ENCODE measurements at places on chromosomes 6 and 20.

DNA sequence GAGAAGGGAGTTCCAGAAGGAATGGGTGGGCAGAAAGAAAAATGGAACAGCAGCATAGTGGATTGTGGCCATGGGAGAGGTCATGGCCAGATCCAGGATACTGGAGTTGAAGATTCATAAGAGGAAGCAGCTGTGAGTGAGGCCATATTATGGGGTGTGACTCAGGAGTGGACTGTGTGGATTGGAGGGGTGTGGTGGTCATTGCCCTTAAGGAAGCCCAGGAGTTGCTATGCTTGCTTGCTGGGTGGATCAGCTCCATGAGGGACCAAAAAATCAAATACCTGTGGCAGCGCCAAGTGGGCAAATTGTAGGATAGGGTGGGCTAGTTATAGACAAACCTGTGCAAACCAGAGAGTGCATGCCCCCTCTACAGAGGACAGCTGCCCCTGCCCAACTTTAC lies 18.3 kb downstream of the LRRC1 start:
- DNase-seq = no peak

GRCh38 chr6:13355999-13356785 lies 27.9 kb upstream of the TBC1D7 start:
- DNase-seq = no peak

GRCh38 chr6:56851541-56852259 lies 103.2 kb upstream of the BEND6 start:
- DNase-seq = no peak

- no peak for DNase-seq
Measured at GRCh38 chr20:11992426-11992825, 74.7 kb downstream of the BTBD3 start.

DNA sequence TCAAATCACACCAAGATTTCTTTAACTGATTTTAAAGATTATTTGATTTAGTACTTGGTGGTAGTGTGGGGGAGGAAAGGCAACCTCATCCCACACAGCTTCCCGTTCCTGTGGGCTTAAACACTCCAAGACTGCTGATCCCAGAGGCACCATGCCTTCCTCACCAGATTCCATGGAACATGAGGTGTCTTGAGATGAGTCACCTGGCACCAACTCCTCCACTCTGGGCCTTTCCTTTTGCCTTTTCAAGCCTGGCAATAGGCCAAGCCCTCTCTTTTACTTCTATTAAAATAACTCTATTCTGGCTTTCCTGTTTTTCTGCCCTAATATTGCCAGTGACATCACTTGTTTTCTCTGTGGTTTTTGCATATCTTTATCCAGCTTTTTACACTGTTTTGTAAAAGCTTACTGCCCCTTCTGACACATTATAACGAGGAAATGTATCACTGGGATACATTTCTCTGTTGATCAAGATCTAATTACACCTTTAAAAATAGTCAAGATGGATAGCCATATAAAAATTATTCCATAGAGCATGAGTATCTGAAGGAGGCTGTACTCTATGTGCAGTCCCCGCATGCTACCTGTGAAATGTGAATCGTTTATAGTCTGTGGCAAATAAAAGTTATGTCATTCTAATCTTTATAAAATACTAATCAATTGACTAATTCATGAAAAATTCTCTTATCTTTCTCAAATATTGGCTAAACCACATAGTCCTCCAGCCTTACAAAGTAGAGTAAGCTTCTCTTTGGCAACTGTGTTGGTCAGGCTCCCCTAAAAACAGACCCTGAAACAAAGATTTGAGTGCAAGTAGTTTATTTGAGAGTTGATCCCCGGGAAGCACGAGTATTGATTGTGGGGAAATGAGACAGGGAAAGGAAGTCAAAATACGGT lies 257.8 kb upstream of the KCNQ5 start:
- DNase-seq = no peak

- no peak for DNase-seq
Measured at GRCh38 chr6:23688650-23689049, 437.4 kb upstream of the NRSN1 start.

- DNase-seq = no peak
Measured at GRCh38 chr6:151493161-151493803, 535 bp upstream of the CCDC170 start.

GRCh38 chr6:20909621-20910020 lies 375.4 kb downstream of the CDKAL1 start:
- DNase-seq = no peak

GRCh38 chr6:37565267-37566110 lies 65.8 kb upstream of the CCDC167 start:
- DNase-seq = no peak

DNA sequence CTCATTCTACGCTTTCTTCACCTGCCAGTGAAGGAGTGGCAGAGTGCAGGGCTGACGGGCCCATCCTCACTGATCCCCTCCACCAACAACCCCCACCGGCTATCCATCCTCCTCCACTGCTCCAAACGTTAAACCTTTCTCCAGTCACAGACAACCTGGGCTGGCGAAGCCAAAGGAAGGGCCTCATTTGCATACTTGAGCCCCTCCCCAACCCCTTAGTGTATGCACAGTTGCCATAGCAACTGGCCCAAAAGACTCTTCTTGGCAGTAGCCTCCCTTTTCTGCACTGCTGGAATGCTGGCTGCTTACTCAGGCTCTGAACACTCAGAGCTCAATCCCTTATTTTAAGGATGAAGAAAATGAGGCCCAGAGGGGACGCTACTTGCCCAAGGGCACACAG lies 130.3 kb downstream of the GRM4 start:
- no peak for DNase-seq

GRCh38 chr6:94859924-94860323 lies 717.4 kb upstream of the MANEA start:
- no peak for DNase-seq

DNA sequence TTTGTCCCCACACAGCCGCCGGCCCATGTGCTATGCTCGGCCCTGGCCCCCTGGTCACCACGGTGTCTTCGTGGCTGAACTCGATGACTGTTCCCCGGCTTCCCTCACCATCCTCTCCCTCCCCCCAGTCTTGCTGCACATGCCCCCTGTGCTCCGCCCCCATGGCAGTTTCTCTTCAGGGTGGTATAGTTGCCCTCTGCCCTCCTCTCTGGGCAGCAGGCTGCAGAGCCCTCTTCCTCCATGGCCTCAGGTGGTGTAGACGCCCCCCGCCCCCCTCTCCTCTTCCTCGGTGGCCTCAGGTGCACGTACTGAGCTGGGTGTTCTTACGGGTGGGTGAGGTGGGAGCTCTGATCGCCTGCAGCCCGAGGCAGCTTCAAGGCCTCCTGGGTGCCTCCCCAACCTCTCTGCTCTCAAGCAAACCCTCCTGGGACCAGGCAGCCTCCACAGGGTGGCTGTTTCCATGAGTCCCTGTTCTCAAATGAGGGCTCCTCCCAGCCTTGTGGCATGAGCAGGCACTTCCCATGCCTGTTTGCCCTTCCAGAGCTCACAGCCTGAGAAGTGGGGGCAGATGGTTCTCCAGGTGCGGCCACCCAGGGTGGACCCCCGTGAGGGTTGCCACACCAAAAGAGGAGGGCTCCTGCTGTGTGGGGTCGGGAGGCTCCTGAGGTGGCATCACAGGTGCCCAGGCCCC lies 24.8 kb downstream of the COL20A1 start:
- no peak for DNase-seq

- no peak for DNase-seq
Measured at GRCh38 chr20:1187605-1188171, 2.9 kb upstream of the TMEM74B start.

GRCh38 chr6:163380216-163380615 lies 34.3 kb upstream of the QKI start:
- no peak for DNase-seq

DNA sequence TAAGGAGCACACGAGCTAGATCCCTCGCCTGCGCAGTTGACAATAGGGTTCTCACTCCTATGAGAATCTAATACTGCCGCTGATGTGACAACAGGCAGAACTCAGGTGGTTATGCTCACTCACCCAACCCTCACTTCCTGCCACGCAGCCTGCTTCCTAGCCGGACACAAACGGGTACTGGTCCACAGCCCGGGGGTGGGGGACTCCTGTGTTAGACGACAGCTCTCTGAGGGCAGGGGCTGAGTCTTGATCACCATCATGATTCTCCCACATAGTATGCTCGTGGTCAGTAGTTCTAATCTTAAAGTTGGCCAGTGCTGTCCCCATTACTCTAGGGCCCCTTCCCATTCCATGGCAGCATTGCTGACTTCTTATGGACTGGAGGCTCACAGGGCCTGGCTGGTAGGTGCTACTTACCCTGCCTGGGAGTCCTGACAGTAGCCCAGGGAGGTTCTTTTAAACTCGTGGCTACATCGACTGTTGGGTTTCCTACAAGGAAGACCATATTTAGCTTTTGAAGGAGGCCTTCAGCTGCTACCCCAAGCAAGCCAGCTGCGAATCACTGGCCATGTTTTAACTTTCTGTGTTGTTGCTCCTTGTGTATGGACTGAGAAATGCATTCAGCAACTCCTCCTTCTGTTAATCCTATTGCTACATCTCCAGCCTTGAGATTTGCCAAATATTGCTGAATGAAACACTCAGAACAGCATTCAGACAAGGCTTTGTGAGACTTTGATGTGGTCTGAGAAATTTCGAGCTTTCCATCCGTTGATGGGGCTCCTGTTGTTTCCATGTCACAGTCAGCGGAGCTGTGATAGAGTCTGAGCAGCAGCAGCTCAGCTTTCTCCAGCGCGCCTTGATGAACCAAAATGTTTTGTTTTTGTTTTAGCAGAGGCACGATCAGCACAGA lies 300.3 kb downstream of the NRN1 start:
- no peak for DNase-seq

GRCh38 chr20:16096756-16097326 lies 476.4 kb downstream of the KIF16B start:
- DNase-seq = no peak

DNA sequence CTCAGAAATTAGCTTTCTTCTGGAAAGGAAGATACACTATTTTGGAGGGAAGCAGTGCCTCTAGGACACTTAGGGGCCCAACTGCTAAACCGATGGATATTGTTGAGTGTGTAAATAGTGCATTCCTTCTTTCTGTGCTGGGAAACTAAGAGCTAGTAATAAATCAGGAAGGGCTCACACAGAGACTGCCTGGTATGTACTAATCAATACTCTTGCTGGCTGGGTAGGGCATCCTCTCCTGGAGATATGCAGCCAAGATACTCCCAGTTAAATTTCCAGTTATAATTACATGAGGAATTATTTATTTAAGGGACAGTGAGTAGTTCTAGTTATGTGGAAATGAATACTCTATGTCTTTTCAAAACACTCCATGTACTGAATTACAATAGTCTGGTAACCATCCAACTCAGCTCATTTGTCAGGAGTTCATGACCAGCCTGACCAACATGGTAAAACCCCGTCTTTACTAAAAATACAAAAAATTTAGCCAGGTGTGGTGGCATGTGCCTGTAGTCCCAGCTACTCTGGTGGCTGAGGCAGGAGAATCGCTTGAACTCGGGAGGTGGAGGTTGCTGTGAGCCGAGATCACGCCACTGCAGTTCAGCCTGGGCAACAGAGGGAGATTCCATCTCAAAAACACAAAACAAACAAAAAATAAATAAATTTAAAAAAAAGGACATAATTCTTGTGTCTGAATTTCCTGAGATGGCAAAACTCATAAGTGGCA lies 100.0 kb downstream of the OR2B2 start:
- no peak for DNase-seq

GRCh38 chr6:68653074-68653705 lies 18.1 kb downstream of the ADGRB3 start:
- DNase-seq = no peak

DNA sequence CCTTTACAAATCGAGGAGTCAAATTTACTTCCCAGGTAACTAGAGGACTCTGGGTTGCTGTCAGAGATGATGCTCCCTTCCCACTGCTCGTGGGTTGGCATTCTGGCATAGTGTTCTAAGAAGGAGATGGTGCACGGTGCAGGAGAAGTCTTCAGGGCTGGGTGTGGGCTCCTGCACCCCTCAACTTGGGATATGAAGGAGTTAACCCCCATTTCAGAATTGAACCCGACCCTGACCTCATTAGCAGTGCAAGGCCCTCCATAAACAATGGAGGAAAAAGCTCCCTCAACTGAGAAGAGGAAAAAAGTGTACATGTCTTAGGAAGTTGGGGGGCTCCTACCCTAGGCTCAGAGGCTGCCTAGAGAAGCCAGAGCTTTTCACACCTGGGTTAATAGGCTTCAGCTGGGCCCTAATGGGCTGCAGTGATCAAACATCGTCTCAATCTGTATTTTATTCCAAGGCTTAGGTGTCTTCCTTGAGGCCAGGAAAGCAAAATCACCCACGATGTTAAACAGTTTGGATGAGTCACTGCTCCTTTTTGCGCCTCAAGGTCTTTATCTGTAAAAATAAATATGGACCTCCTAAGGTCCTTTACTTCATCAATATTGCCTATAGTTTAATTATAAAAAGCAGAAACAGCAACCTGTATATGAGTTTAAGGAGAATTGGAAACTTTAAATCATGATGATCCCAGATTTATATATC lies 29.4 kb downstream of the TFAP2B start:
- no peak for DNase-seq

- no peak for DNase-seq
Measured at GRCh38 chr6:137339929-137340559, 120.9 kb upstream of the IFNGR1 start.

DNA sequence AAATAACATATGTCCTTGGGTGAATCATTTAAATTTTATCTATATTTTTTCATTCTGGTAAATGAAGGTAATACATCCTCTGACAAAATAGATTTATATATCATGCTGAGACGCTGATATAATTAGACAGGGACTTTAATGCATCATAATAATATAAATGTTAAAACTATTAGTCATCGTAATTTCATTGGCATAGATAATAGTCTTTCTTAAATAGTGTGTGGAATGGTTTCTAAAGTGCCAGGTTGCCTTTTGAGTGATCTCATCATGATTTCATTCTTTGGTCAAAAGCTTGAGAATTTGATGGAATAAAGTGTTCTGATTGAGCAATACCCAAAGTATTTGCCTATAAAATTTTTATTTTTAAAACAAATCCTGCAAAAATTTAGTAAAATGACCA lies 43.2 kb upstream of the BMP5 start:
- no peak for DNase-seq

DNA sequence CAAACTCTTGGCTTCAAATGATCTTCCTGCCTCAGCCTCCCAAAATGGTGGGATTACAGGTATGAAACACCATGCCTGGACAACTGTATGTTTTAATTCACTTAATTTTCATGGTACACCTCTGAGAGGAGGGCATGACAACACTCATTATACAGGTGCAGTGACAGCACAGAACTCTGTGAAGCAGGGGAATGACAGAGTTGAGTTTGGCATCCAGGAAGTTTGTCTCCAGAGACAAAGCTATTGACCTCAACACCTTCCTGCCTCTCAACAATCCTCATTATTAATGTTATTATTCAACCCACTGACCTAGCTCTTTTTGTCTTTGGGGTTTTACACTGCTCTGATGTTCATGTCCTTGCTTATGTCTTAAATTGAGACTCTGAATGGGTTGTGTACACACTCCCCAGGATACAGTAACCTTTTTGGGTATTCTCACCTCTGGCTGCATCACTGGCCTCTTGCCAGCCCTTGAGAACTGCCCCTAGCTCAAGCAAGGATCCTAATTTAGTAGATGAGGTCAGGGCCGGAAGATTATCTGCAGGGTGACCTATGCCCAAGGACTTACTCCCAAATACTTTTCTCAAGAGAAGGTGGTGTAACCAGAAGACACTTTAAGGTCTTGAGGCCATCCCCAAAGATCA lies 13.0 kb upstream of the IER3 start:
- DNase-seq = no peak
